ENCODE measurements at places on chromosomes 5 and 9.

GRCh38 chr9:120942186-120943001 lies 15.8 kb upstream of the TRAF1 start:
- no peak overlapping the region for H3K27ac ChIP-seq
- H3K36me3 ChIP-seq, result no peaks in the 10 kb centered on the region
- H3K4me3 ChIP-seq, result no peak overlapping the region
- H3K27me3 ChIP-seq, result no peaks in the 10 kb centered on the region
- peaks cover 10% of the 10 kb centered on the region for H3K4me1 ChIP-seq

GRCh38 chr9:136673975-136674785 lies 11.5 kb downstream of the EGFL7 start:
- H3K27me3 ChIP-seq, result no peaks in the 10 kb centered on the region
- no peaks in the 10 kb centered on the region for H3K4me1 ChIP-seq

GRCh38 chr5:138245717-138246116 lies 28.7 kb downstream of the GFRA3 start:
- DNase-seq, result no peak
- H3K4me3 ChIP-seq, result no peak overlapping the region
- H3K27ac ChIP-seq, result no peak overlapping the region
- no peaks in the 10 kb centered on the region for H3K36me3 ChIP-seq
- H3K27me3 ChIP-seq, result no peaks in the 10 kb centered on the region
- H3K4me1 ChIP-seq, result no peaks in the 10 kb centered on the region

- H3K27ac ChIP-seq, result no peak overlapping the region
- DNase-seq, result no peak
- H3K4me1 ChIP-seq, result no peaks in the 10 kb centered on the region
Observed at GRCh38 chr5:39577529-39577928, 152.7 kb upstream of the DAB2 start.

GRCh38 chr9:133129001-133129795 lies 8.2 kb upstream of the RALGDS start:
- peaks cover 28% of the 10 kb centered on the region for H3K4me1 ChIP-seq
- H3K4me3 ChIP-seq, result no peak overlapping the region
- no peak overlapping the region for H3K27ac ChIP-seq
- H3K27me3 ChIP-seq, result no peaks in the 10 kb centered on the region

DNA sequence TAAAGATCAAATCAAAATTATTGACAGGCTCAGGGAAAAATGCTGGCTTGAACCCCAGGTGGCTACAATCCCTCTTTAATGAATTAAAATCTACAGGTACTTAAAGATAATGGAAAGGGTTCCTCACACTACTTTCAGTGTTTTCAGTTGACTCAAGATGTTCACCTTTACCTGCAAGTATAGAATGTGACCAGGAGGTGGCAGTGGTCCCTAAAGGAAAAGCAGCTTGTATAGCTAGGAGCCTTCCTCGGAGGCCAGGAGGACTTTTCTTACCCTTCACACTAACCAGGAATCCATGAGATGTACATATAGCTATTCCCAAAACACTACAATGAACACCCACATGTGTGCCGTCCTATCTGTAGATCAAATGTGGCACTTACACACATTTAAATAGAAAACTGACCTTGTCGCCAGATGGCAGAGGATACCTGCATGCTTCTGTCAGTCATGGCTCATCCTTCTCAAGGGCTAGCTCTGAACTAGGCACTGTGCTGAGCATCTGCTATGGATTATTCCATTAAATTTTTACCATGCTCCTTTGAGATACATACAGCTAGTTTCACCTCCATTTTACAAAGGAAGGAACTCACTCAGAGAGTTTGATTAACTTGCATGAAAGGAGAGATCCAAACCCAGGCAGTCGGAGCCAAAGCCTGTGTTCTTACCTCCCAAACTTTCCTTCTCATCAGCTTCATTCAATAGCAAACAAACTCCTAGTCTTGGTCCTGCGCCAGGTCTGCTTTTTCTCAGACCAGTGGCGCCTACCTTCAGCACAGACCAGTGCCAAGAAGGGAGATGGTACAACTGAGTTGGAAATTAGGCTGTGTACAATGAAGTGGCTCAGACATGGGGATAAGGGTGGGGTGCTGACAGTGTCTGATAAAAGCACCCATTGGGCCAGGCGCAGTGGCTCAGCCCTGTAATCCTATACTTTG lies 24.5 kb downstream of the C9orf152 start:
- H3K4me3 ChIP-seq, result no peak overlapping the region
- no peak overlapping the region for H3K27ac ChIP-seq
- no peaks in the 10 kb centered on the region for H3K4me1 ChIP-seq

GRCh38 chr5:148966348-148966747 lies 96.5 kb downstream of the SH3TC2 start:
- no peak overlapping the region for H3K27ac ChIP-seq
- no peak overlapping the region for H3K4me3 ChIP-seq
- H3K4me1 ChIP-seq, result peaks cover 1% of the 10 kb centered on the region
- H3K27me3 ChIP-seq, result no peaks in the 10 kb centered on the region
- H3K36me3 ChIP-seq, result no peaks in the 10 kb centered on the region

- H3K4me1 ChIP-seq, result no peaks in the 10 kb centered on the region
- H3K4me3 ChIP-seq, result no peak overlapping the region
- no peak for DNase-seq
- H3K27me3 ChIP-seq, result no peaks in the 10 kb centered on the region
Observed at GRCh38 chr5:76329346-76329745, 73.7 kb upstream of the IQGAP2 start.

DNA sequence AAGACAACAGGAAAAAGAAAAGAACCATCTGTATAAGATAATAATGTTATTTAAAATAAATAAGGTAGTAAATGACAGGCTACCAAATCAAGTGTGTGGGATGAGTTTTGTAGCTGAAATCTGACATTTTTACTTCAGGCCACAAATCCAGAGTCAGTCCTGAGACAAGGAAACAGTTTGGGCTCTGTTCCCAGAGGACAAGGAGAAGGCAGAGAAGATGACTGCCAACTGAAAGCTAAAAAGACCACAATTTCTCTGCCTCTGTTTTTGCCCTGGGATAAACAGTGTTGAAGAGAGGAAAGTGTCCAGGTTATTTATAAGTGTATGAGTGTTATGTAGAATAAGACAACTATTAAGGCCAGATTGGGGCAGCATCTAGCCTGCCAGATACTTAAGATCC lies 180.5 kb downstream of the NFIB start:
- H3K27me3 ChIP-seq, result no peaks in the 10 kb centered on the region
- H3K4me3 ChIP-seq, result no peak overlapping the region
- H3K36me3 ChIP-seq, result no peaks in the 10 kb centered on the region
- H3K4me1 ChIP-seq, result no peaks in the 10 kb centered on the region

- H3K4me1 ChIP-seq, result no peaks in the 10 kb centered on the region
- DNase-seq, result no peak
- H3K27me3 ChIP-seq, result no peaks in the 10 kb centered on the region
- no peaks in the 10 kb centered on the region for H3K36me3 ChIP-seq
- H3K4me3 ChIP-seq, result no peak overlapping the region
Observed at GRCh38 chr9:120692901-120693699, 21.2 kb downstream of the MEGF9 start.

- H3K4me3 ChIP-seq, result no peak overlapping the region
- no peaks in the 10 kb centered on the region for H3K36me3 ChIP-seq
- no peaks in the 10 kb centered on the region for H3K4me1 ChIP-seq
- H3K27ac ChIP-seq, result no peak overlapping the region
- no peak for DNase-seq
- no peaks in the 10 kb centered on the region for H3K27me3 ChIP-seq
Observed at GRCh38 chr9:116377179-116377798, 223.7 kb downstream of the PAPPA start.

DNA sequence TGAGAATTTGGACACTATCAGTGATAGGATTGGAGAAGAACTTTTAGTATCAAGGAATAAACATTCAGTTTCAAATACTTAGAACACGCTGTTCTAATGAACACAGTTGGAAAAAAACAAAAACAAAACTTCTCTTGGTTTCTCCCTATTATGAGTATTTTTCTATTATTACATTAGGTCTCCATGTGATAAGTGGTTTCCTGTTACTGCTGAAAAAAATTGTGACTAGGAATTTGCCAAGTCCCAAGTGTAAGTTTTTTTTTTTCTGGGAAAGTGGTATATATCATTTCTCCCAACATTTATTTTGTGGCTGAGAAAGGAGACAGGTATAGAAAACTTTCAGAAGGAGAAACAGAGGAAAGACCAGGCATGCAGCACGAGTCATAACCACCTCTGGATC lies 41.1 kb downstream of the PCSK1 start:
- H3K36me3 ChIP-seq, result no peaks in the 10 kb centered on the region
- no peaks in the 10 kb centered on the region for H3K4me1 ChIP-seq
- no peak overlapping the region for H3K4me3 ChIP-seq
- no peaks in the 10 kb centered on the region for H3K27me3 ChIP-seq
- no peak overlapping the region for H3K27ac ChIP-seq

- DNase-seq, result no peak
- no peak overlapping the region for H3K27ac ChIP-seq
- no peak overlapping the region for H3K4me3 ChIP-seq
- H3K36me3 ChIP-seq, result no peaks in the 10 kb centered on the region
- H3K4me1 ChIP-seq, result no peaks in the 10 kb centered on the region
Observed at GRCh38 chr9:89036891-89037290, 45.6 kb downstream of the S1PR3 start.

DNA sequence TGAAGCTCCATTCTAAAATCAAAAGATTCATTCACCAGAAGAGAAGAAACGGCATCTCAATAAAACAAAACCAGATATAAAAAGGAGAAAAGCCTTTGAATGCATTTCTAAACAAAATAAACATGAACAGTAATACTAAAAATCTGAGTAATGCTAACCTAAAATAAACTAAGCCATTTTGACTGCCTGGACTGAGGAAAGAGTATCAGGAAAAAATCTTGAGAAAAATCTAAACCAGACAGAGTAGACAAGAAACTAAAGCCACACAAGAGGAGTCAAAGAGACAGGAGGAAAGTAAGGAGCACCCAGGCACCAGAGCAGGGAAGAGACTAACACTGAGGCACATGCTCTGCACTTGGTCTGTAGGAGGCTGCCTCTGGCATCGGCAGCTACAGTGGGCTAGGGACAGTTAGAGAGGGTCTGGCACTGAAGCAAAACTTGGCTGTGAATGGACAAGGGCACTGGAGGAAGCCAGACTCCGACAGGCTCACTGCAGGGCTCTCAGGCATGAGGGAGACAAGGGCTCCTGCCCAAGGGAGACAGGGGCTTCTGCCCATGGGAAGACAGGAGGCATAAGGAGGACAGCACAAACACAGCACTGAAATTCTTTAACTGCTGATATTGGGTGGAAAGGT lies 50.2 kb downstream of the DROSHA start:
- H3K27me3 ChIP-seq, result no peaks in the 10 kb centered on the region
- H3K4me3 ChIP-seq, result no peak overlapping the region
- peaks cover 2% of the 10 kb centered on the region for H3K4me1 ChIP-seq
- H3K27ac ChIP-seq, result no peak overlapping the region

DNA sequence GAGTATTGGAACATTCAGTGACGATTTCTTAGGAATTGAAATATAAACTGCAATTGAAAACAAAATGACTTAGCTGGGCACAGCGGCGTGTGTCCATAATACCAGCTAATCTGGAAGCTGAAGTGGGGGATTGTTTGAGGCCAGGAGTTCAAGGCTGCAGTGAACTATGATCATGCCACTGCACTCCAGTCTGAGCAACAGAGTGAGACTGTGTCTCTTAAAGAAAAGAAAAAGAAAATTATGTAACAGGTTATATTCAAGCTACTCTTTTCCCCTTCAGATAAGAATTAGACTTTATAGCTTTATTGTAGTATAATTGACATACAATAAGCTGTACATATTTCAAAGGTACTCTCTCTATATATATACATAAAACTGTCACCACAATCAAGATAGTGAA lies 6.4 kb downstream of the SLC26A2 start:
- H3K4me3 ChIP-seq, result no peak overlapping the region
- H3K36me3 ChIP-seq, result no peaks in the 10 kb centered on the region
- DNase-seq, result no peak
- no peaks in the 10 kb centered on the region for H3K27me3 ChIP-seq

- no peaks in the 10 kb centered on the region for H3K36me3 ChIP-seq
- H3K4me1 ChIP-seq, result peaks cover 37% of the 10 kb centered on the region
- DNase-seq, result no peak
- no peak overlapping the region for H3K27ac ChIP-seq
Observed at GRCh38 chr9:134385915-134386314, 59.7 kb downstream of the RXRA start.

DNA sequence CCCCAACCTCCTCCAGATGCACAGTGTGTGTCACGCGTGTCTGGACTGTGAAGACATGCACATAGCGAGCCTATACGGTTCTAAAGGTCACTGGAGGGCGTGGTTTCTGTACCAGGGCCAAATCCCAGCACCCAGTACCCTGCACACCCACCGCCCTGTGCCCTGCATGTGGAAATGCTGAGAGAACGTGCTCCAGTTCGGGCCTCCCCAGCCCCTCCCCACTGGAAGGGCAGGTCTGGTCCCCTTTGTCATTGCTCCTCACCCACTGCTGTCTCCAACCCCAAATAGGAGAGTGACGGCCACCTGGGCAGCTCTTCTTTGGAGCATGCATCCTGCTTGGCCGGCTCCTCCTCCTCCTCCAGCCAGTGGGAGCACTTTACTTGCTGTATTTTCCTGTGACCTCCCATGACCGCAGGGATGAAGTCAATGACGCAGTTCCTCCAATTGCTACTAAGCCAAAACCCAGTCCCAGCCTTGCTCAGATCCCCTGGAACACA lies 116.7 kb downstream of the WNK2 start:
- H3K4me3 ChIP-seq, result no peak overlapping the region
- H3K36me3 ChIP-seq, result no peaks in the 10 kb centered on the region
- no peaks in the 10 kb centered on the region for H3K27me3 ChIP-seq
- peaks cover 6% of the 10 kb centered on the region for H3K4me1 ChIP-seq
- no peak overlapping the region for H3K27ac ChIP-seq

GRCh38 chr9:123851851-123852250 lies 78.1 kb downstream of the DENND1A start:
- no peaks in the 10 kb centered on the region for H3K36me3 ChIP-seq
- H3K27ac ChIP-seq, result no peak overlapping the region
- no peak for DNase-seq
- no peak overlapping the region for H3K4me3 ChIP-seq
- no peaks in the 10 kb centered on the region for H3K4me1 ChIP-seq
- H3K27me3 ChIP-seq, result no peaks in the 10 kb centered on the region
